CD14-positive monocyte (primary cell): ENCODE measurements at places on chromosomes 4 and X.
A peak's percentile ranks its signal among the peaks of the same experiment; 100 is the strongest.

GRCh38 chrX:9844936-9845577, 58.8 kb downstream of the SHROOM2 start:
- no peak for DNase-seq

- peak; percentile 86 for DNase-seq
These were observed 28.9 kb upstream of the ACSL1 start for GRCh38 chr4:184854673-184855072.

GRCh38 chr4:173801361-173801760, 271.3 kb upstream of the HAND2 start:
- no peak for DNase-seq

- no peak for DNase-seq
These were observed 367.2 kb downstream of the BMPR1B start for GRCh38 chr4:95124906-95125504.

- peak; percentile 99 for DNase-seq
These were observed 12.9 kb downstream of the PALLD start for GRCh38 chr4:168509786-168510185.

- no peak for DNase-seq
These were observed 89.7 kb upstream of the NPNT start for GRCh38 chr4:105805501-105806120.

- DNase-seq = no peak
These were observed 182.1 kb downstream of the NSUN7 start for GRCh38 chr4:40931841-40932240.

DNA sequence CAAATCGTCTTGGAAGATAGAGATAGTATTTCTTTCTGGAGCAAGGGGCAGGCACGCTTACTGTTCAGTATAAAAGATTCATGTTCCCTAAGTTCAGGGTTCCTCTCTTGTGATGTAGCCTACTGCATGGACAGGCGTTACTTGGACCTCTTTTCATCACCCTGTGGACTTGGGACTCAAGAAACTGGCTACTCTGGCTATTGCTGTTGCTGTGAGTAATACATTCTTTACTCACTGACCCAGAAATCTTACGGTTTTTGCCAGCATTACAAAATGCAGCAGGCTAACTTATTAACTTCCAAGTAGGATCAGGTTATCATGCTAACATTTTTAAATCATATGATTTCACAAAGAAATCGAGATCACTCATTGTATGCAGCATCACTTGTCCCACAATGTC, 12.8 kb upstream of the GUCY1B1 start:
- no peak for DNase-seq

DNA sequence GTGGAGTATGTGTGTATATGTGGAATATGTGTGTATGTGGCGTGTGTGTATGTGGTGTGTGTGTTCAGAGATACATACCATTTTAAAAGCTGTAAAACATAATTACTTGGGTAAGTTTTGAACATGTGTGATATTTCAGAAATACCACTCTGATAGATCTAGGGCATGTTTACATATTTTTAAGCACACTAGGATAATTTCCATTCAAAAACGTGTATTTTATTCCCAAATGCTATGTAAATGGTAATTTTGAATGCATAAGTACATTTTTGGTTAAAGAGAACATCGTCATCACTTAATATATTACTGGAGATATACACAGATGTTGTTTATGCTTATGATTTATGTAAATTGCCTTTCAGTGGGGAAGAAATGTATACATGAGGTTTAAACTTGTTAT, 34.7 kb upstream of the SHISA3 start:
- DNase-seq = no peak

DNA sequence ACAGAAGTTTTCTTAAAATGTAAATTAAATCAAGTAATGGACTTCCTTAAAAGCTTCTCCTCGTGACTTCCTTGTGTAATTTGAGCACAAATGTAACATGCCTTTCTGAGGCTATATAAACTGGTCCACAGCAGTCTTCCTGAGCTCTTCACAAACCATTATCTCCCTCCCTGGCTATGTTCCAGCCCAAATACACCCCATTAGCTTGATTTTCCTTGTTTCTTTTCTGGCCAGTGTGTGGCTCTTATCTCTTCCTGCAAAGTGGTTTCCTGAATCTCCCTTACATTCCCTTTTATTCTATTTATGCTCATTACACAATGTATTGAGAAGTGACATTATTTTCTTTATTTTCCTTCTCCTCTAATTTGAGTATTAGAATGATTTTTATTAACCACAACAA, 1085.3 kb upstream of the PCDH10 start:
- no peak for DNase-seq

- no peak for DNase-seq
These were observed 121.3 kb downstream of the PPARGC1A start for GRCh38 chr4:23768541-23768940.

GRCh38 chrX:12447448-12448064, 309.3 kb downstream of the FRMPD4 start:
- no peak for DNase-seq
